Stimulated activated CD8-positive, alpha-beta memory T cell treated with anti-CD3 and anti-CD28 coated beads, Interleukin-12 subunit alpha, Interleukin-12 subunit beta, amount 100 ng/mL, for 4 hours (primary cell): ENCODE measurements at places on chromosomes 4 and X.

DNA sequence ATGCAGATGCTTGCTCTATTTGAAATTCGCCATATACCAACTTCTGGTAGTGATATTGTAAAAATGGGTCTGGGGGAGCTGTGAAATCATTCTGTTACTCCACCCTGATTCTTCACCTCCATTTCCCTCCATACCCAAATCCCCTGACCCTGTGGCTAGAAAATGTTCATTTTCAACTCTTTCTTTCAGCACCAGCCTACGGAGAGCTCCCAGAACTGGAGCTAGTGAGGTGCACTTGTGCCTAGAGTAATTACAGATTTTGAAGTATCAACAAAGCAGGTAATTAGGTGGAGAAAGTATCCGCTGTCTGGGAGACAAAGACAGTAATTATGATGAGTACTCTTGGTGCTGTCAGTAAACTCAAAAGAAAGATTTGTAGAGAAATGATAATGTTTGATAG, 8.1 kb downstream of the ARHGAP36 start:
- DNase-seq = no peak

DNA sequence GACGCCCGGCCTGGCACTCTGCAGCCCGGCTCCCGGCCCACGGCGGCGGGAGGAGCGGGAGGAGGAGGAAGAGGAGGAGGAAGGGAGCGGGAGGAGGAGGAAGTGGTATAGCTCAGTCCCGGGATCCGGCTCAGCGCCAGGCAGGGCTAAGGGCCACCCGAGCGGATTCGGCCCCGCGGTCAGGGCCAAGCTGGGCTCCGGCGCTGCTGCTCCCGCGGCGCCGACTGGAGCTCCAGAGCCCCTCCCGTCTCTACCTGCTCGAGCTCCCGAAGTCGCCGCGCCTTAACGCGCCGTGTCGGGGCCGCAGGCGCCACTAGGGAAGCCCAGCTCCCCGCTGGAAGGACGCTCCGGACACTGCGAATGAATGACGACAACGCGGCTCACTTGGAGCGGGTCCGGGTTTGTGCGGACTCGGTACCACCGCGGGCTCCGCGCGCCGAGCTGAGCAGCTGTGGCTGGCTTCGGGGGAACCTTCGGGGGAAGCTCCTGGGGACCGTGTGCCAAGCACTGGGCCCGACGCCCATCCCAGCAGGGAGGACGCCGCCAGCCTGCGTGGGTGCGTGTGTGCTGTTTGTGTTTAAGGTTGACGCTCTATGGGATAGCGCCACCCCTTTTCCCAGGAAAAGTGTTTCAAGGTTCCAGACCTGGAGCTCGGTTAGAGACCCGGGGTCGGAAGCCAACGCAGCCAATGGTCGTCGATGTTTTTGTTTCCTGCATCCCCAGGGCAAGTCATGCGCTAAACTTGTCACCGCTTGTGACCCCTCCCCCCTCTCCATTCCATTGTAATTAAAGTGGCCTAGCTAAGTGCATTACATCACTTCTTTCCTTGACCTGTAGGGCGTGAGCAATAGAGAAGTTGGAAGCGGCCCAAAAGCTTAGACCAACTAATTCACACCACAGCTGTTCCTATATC, at the start of gene TBC1D9:
TSS of gene TBC1D9 (minus strand) at position 67 of the 913 bp plus-strand sequence. CDS start 340 bp downstream, outside the sequence.
- no peak for DNase-seq

DNA sequence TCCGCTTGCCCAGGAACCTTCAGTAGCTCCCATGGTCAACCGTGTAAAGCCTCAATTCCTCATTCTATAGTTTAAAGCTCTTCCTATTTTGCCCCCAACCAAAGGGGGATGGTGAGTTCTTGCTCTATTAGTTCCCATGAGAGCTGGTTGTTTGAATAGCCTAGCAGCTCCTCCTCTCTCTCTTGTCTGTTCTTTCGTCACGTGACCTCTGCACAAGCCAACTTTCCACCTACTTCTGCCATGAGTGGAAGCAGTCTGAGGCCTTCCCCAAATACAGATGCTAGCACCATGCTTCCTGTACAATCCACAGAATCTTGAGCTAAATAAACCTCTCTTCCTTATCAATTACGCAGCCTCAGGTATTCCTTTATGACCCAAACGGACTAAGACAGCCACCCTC, 42.8 kb downstream of the ANXA5 start:
- no peak for DNase-seq

DNA sequence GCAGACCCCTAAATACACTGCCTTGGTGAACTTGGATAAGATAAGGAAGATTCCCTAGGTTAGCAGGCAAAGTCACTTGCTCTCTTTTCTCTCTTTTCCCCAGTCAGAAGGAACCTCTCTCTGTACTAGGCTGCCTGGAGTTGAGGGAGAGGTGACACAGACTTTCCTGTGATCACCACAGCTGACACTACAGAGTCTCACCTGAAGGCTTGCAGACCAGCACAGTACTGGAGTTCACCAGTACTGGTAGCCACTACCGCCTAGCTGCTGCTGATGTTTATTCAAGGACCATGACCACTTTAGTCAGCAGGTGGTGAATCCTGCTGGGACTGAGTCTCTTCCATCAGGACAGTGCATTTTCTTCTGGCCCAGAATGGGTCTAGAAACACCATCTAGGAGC, 63.3 kb downstream of the PTPN13 start:
- DNase-seq = no peak

DNA sequence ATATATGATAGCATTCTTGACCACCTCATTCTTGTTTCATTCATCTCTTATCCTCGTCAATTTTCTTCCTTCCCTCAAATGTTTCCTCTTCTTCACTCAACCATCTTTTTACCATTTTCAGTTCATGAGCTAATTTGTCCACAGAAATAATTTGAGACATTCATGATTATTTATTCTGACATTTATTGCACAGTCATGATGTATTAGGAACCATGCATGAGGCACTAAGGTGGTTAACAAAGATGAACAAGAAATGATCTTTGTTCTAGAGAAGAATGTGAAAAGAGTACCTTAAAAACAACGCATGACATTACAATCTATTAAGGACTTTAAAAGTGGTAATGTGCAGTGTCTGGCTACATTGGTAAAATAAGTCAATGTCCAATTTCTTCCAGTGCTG, 27.9 kb downstream of the TEC start:
- DNase-seq = no peak

DNA sequence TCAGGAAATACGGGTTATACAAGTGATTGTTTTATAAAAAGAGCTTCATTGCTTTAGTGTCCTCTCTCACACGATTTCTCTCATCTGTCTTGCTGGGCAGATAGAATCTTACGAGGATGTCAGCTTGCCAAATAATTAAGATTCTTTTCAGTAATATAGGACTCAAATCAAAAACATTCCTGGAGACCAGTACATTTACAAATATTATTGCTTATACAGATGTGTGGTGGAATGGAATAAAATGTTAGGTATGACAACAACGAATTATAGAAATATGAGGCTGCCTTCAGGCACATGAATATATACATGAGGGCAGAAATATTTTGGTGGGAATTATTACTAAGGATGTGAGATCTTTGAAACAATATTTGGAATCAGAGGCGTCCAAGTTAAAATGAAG, 88.9 kb downstream of the GC start:
- DNase-seq = no peak

- no peak for DNase-seq
These were observed 1.7 kb downstream of the CNOT6L start for GRCh38 chr4:77817304-77818072.

GRCh38 chr4:27928761-27929540, 1068.3 kb downstream of the STIM2 start:
- no peak for DNase-seq

GRCh38 chrX:116384406-116384954, 51.9 kb upstream of the SLC6A14 start:
- DNase-seq = no peak

- no peak for DNase-seq
These were observed 198.4 kb upstream of the ACTRT1 start for GRCh38 chrX:128250621-128251020.

- DNase-seq = no peak
These were observed 82.8 kb downstream of the PHOX2B start for GRCh38 chr4:41665636-41666207.

DNA sequence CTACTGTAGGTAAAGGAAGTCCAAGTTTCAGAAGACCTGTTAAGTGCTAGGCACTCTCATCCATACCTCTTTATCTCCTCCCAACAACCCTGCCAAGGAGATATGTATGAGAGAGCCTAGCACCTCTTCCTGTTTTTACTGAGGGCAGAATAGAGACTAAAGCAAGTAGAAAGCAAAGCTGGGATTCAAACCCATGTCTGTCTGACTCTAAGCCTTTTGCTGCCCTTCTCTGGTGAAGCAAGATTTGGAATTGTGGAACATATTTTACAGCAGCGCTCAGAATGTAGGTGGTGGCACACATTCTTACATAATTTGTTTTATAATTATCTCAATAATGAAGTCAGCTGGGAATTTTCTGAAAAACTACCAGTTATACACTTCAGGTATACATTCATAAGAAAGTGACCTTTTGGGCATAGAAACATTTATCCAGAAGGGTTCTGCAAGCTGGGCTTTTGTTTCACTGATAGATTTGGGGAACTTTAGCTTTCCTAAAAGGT, 41.7 kb downstream of the SEPTIN11 start:
- no peak for DNase-seq

GRCh38 chrX:17737986-17738713, 857 bp downstream of the SCML1 start:
- DNase-seq = peak; percentile 17

DNA sequence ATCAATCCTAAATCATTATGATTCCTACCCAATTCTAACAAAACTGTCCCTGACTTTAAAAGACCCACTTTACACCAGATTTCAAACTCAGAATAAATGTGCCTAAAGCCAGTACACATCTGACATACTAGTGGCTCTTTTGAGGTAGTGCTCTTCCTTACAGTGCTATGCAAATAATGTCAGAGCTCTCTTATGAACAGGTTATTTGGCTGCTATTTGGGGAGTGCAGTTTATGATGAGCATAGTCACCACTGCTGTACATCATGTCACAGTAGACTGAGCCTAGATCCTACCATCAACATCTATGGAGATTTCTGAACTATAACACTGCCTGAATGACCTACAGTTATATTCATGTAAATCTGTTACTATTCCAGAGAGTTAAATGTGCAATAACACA, 50.4 kb upstream of the PAGE5 start:
- no peak for DNase-seq

GRCh38 chr4:85720735-85721134, 245.8 kb downstream of the ARHGAP24 start:
- DNase-seq = no peak

DNA sequence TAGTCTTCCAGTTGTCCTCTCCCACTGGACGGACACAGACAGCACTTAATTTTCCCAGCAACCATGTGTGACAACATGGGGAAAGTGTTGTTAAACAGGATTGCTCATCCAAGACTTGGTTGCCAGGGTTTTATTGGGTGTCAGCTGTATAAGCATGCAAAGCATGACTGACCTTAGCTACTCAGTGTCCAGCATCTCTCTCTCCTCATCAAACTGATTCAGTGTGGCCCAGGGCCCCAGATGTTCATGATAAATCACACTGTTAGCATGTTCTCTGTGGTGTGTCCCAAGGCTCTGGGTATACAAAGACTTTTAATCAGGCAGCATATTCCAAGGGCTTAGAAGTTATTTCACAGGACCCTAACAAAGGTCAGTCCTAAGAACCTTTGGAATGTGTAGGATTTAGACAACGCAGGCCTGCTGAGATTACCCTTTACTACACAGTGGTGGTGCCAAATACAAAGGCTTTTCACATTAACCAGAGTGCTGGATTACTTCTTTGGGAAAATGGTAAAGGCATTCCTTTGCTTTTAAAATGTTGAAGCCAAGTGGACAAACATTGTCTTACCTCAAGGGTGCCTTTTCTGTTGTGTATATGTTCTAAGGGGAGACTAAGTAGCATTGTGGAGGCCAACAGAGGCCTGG, 213.3 kb downstream of the GLUD2 start:
- DNase-seq = no peak

- no peak for DNase-seq
These were observed 7.4 kb upstream of the HDAC6 start for GRCh38 chrX:48794340-48794910.

DNA sequence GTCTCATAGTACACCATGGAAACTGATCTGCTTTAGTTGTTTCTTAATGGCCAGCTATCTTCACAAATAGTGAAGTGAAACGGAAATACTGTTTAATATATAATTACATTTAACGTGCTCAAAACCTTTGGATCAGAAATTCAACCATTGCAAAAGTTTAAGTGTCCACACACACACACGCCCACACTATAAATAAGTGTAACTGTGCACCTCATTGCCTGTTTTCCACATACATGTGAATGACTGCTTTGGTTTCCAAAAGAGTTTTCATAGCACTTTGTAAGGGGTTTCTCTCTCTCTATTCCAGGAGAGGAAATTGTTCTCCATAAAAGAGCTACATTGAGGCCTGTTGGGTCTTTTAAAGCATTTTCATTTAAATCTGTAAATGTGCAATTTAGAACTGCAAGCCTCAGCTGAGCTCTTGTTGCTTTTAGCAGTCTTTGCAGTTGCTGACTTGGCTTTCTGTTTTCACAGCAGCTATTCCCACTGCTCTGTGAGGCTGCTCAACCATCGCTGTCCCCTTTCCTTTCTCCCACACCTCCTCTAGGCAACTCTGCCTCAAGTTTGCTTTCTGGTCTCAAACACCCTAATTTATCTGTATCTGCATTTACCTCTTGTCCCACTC, 94.5 kb downstream of the RAPGEF2 start:
- no peak for DNase-seq

- DNase-seq = no peak
These were observed 77.1 kb upstream of the SLC4A4 start for GRCh38 chr4:71261633-71262121.

DNA sequence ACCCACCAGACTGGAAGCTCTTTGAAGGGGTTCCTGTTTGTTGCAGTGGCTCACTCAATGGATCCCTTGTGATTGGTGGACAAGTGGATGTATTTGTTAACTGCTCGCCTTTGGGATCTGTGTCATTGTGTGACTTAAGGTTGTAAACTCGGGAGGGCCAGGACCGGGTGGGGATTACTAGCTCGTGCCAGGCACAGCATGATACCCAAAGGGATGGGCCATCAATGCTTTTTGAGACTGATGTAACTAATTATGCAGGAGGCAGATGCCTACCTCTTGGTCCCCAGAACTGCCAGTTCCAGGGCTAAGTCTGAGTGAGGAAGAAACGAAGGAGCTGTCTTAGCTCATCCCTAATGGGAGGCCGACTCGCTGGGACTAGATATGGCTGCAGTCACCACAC, 27.7 kb downstream of the UTP14A start:
- no peak for DNase-seq

- no peak for DNase-seq
These were observed 15.4 kb upstream of the JADE1 start for GRCh38 chr4:128793859-128794672.

DNA sequence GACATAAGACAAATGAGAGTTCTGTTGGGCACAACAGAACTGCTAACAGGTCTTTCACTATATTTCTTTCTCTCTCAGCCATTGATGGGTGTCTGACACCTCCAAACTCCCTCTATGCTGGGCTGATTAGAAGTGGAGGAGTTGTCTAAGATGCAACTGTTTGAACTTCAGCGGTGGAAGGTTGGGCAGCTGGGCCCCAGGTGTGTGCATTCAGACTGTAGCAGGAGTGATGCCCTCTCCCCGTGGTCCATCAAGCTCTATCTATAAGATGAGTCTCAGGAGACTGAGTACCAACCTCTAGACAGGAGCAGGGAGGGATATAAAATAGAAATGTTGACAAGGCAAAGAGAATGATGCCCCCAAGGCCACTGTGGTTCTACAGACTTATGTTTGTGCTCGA, 28.2 kb upstream of the CHRNA9 start:
- DNase-seq = no peak

- DNase-seq = no peak
These were observed 701.1 kb upstream of the ATOH1 start for GRCh38 chr4:93127489-93127888.

GRCh38 chr4:48653217-48654014, 126.7 kb downstream of the FRYL start:
- peak; percentile 12 for DNase-seq
